ENCODE measurements at places on chromosomes 1 and 21.

GRCh38 chr1:162364498-162364897, 12.2 kb downstream of the SPATA46 start:
- no peak for DNase-seq

DNA sequence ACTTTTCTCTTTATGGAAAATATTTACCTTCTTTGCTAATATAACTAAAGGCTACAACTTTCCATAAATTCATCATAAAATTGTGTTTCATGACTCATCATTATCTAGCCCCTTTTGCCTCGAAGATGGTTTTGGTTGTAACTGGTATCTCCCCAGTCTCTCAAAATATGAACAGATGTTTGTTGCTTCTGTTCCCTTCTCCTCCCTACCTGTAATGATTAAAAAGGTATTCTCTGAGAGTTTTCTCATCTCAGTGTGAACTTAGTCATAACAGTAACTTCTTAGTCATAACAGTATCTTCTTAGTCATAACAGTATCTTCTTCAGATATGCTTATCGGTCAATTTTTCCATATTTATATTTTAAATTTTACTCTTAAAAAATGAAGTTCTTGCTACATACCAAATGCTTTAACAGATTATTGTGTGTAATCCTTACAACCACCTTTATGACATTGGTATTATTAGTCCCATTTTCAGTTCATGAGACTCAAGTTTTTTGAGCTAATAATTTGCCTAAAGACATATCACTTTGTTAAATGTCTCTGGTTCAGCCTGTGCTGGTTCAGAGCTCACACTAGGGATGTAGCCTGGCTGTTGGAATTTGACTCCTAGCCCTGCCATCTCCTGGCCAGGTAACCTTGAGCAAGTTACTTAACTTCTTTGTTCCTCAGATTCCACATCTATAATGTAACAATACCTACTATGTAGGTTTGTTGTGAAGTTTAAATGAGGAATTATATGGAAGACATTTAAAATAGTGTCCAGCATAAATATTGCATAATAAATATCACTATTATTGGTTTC, 32.6 kb downstream of the ATP1B1 start:
- no peak for DNase-seq

DNA sequence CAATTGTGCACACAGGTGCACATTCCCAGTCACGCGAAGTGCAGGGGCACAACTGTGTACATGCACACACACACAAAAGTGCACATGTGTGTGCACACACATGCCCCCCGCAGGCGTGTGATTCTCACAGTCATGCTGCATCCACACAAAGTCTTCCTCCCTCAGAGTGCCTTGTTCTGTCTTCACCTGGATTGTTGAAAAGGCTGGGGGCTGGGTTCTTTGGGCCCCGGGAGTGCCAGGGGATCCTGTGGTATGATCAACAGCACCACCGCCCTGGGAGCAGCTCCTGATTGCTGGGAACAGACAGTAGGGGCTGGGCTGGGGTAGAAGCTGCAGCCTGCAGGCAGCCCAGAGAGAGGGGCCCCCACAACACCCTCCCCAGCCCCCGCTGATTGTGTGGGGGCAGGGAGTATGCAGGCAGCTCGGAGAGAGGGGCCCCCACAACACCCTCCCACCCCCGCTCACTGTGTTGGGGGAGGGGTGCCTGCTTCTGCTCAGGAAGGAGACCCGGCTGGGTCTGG, 3.4 kb downstream of the COL18A1 start:
- no peak for DNase-seq

- no peak for DNase-seq
These were observed 62.3 kb upstream of the COL24A1 start for GRCh38 chr1:86218859-86219258.
